ENCODE measurements at places on chromosomes 7 and 10.
A peak's percentile ranks its signal among the peaks of the same experiment; 100 is the strongest.

DNA sequence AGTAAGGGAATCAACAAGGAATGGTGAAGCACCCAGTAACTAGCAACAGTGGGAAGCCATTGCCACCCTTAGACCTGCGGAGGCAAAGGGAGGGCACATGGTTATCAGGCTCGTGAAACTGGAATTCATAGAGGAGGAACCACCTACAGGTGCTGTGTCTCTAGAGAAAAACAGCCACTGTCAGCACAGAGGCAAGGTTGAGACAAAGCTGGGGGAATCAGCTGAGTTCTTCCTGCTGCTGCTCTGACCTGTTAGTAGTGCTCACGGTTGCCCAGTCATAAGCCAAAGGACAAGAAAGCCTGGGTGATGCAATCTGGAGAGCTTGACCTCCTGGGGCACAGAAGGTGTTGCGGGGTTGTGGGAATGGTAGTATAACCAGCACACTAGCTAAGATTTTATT, 110.1 kb downstream of the TPST1 start:
- no peak for DNase-seq

DNA sequence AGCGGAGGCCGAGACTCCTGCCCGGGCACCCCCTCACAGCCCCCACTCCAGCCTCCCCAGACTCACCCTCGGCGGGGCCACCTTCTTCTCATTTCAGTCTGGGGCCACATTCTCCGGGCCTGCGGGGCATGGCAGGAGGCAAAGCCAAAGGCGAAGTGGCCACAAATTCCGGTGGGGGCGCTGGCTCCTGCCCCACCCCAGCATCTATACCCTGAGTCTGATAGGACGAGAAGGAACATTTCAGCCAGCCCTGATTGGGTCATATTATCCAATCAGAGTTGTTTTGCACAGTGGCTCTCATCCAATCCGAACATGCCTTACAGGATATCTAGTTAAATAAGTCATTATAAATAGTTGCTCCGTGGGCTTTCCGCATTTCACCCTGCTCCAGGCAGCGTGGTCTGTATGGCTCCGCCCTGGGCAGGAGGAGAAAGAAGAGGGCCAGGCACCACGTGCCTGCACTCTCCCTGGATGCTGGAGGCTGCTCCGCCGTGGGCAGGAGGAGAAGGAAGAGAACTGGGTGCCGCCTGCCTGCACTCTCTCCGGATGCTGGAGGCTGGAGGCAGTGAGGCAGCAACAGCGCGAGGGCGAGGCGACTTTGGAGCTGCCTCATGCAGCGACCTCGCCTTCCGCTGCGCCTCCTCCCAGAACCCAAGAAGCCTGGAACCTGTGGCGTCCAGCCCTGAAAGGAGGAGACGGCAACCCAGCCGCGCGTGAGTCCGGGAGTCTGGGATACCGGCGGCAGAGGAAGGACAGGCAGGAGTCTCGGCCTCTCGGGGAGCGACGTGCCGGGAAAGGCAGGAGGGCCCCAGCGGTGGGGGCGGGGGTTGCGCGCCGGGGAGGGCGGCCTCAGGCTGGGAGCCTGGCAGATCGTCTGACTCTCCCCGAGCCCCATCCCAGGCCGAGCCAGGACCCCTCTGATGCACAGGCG, 162.9 kb downstream of the ZNF33B start:
- no peak for DNase-seq

DNA sequence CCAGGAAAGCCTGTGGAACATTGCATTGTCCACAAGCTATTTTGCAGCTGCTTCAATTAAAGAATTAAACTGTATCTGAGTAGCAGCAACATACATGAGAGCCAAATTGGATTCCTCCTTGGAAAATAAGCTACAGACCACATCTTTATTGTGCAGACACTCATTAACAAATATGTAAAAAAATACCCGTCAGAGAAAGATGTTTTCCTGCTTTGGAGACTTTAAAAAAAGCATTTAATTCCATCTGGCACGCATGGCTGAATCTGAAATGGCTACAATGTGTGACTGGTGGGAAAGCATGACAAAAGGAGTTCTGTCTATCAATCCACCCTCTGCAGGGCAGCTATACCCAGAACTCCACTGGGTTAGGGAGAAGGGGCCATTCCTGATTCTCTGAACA, 73.1 kb upstream of the HPS1 start:
- DNase-seq, result no peak

DNA sequence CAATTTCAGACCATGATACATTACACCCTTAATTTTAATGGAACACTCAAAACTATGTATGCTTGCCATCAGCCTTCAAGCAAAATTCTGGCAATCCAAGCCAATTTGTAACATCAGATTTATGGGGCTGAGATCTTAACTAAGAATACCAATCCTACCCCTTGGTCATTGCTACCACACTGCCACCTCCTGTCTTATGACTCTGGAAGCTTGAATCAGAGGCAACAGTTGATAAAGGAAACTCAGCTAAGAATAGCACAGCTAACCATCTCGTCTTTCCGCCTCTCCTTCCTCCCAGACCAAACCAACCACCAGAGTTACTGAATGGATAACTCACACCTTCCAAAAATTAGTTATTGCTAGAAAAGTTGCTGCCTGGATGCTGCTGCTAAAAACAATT, 7.4 kb downstream of the IGF2BP3 start:
- peak; percentile 74 for DNase-seq

- DNase-seq, result no peak
Measured at GRCh38 chr10:109774121-109774440, 149.2 kb downstream of the XPNPEP1 start.

- DNase-seq, result no peak
Measured at GRCh38 chr10:117726596-117727295, 184.2 kb downstream of the EMX2 start.

DNA sequence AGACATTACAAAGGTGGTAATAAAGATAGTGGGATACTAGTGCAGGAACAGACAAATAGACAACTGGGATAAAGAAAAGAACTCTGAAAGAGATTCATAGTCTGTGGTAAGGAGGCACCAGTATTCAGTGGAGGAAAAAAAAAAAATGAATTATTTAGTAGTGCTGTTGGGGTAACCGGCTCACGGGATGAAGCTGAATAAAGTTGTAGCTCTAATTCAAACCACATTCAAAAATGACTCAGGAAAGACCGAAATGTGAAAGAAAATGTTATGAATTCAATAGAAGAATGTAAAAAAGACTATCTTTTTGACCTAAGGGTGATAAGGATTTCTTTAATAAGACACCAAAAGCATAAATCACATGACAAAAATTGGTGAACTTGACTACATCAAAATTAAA, 83.1 kb upstream of the HABP2 start:
- DNase-seq, result no peak

- no peak for DNase-seq
Measured at GRCh38 chr7:108486291-108486966, 30.2 kb upstream of the NRCAM start.

DNA sequence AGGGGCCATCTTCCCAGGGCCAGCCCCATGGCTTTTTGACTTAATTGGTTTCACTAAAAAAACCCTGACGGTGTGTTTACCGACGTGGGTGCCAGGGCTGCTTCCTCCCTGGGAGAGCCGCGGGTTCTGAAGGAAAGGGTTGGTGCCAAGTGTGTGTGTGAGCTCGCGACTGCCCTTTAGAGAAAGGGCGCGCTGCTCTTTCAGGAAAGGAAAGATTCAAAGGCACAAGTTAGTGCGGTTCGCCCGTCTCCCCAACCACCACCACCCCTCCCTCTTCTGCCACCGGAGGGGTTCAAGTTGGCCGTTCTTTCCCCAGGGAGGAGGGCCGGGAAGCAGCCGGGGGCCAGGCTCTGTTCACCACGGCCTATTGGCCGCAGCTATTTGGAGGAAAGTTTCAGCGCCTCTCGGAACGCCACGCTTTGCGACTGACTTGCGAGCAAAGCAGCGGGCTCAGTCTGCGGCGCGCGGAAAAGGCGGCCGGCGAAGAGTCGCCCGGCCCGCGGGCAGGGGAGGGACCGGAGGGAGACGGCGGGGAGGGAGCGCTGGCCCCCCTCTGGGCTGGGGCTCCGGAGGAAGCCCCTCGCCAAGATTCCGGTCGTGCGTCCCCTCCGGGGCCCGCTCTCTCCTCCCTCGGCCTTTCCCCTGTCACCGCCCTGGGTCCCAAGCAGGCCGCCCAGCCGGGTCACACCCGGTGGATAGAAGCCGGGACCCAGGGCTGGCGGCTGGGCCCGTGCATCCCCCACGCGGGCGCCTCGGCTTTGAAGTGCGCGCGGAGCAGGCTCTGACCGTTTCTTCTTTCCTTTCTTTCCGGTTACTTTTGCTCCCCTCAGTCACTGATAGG, 165.9 kb upstream of the PPP1R3A start:
- DNase-seq, result no peak

GRCh38 chr10:3265088-3265487, 92.5 kb upstream of the PITRM1 start:
- no peak for DNase-seq

GRCh38 chr10:110009736-110010475, 2.1 kb downstream of the ADD3 start:
- DNase-seq, result peak; percentile 7

- DNase-seq, result no peak
Measured at GRCh38 chr7:29485339-29486190, 78.1 kb upstream of the PRR15 start.

DNA sequence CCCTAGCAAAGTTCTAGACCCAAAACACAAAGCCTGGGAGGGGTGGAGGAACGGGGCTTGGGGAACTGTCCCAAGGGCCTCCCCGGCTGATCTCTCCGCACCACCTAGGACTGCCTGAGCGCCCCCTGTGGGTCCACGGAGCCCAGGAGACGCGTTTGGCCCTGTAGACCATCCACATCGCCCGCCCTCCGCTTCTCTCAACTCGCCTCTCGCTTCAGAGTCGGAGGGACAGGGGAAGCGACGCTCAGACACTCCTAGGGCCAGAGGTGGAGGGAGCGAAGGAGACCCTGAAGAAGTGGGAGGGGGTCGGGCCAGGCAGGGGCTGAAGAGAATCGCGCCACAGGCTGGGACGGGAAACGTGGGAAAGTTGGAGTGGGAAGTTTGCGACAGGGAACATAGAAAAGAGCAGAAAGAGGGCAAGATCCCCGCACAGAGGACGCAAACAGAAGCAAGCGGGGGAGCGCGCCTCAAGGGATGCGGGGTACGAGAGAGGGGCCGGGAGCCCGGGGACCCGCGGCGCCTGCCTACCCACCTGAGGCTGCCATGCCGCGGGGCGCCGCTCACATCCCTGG, 378 bp downstream of the PIK3AP1 start:
- peak; percentile 61 for DNase-seq

DNA sequence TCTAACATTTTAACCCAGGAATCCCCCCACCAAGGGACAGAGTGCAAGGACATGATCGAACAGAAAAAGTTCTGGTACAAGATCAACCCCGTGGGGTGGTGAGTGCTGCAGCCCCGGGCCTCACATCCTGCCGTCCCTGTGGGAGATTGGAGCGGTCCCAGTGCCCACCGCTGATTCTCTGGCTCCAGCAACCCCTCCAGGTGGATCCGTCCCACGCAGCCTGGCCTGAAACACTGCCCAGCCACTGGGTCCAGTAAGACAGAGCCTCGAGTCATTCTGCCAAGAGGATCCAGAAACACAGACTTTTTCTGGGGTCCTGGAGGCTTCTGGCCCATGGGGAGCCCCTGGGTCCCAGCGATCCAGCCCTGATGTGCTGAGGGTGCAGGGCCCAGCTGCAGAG, 29.5 kb downstream of the GRIFIN start:
- no peak for DNase-seq

GRCh38 chr10:132169766-132170560, 16.8 kb upstream of the DPYSL4 start:
- DNase-seq, result no peak

DNA sequence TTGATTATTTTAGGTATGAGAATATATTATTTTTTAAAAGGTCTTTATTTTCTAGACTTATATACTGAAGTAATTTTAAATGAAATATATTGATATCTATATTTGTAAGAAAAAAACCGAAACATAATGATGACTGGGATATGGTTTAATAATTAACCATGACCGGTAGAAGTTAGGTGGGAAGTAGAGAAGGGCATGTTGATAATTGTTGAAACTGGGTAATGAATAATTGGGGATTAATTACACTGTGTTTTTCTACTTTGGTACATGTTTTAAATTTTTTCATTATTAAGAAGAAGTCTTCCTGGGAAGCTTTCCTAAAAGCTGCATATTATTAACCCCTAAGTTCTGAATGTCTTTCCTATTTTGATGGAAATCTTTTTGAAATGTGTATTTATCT, 16.3 kb downstream of the TSPAN12 start:
- DNase-seq, result no peak

GRCh38 chr10:14371581-14371980, 40.9 kb upstream of the FRMD4A start:
- DNase-seq, result no peak

- no peak for DNase-seq
Measured at GRCh38 chr10:47381427-47382379, 2.4 kb downstream of the ZNF488 start.

- DNase-seq, result no peak
Measured at GRCh38 chr10:29968585-29968984, 90.8 kb downstream of the JCAD start.

GRCh38 chr10:119306514-119306951, 99.2 kb downstream of the GRK5 start:
- peak; percentile 39 for DNase-seq

- no peak for DNase-seq
Measured at GRCh38 chr10:101020427-101021075, 10.4 kb downstream of the PDZD7 start.

GRCh38 chr7:65308300-65308678, 65.4 kb upstream of the ZNF92 start:
- no peak for DNase-seq

GRCh38 chr10:21675157-21675796, 141.2 kb downstream of the MLLT10 start:
- no peak for DNase-seq

GRCh38 chr7:142111499-142111898, at the start of gene MGAM2:
TSS of gene MGAM2 (plus strand) at chr7:142111718. CDS start at chr7:142116874, 5,156 bp downstream.
- DNase-seq, result no peak

DNA sequence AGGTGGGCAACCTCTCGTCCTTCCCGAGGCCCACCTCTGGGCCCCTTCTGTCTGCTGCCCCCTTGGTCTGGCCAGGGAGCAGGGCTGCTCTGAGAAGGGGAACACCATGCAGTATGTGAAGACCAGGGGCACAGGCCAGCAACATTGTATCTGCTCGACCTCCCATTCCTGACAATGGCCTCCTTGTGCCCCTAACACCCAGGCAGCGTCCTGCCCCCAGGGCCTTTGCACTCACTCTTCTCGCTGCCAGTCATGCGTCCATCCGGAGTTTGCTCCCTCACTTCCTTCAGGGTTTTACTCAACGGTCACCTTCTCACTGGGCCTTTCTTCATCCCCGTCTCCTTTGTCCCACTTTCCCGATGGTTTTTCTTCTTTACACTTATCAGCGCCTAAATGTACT, 232.9 kb upstream of the GRB10 start:
- DNase-seq, result no peak

DNA sequence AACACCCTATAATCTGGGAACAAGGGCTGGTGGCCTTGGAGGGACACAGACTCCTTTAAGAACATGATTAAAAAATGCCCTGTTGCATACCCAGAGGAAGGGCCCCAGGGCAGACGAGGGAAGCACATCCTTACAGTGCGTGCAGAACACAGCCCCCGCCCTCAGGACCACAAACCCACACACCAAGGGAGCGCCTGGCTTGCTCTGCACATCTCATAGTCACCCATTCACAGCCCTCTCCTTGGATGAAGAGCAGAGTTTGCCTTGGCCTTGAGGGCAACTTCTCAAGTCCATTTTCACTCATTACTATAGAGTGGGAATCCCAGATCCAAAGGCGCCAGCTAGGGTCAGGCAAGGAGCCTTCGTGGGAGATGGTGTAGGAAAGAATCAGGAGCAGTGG, 6.3 kb upstream of the VSIR start:
- no peak for DNase-seq

Measured in GF-D8 (cell line).